Caudate nucleus (tissue), 63 donors: ENCODE measurements at places on chromosomes 13 and 19.

DNA sequence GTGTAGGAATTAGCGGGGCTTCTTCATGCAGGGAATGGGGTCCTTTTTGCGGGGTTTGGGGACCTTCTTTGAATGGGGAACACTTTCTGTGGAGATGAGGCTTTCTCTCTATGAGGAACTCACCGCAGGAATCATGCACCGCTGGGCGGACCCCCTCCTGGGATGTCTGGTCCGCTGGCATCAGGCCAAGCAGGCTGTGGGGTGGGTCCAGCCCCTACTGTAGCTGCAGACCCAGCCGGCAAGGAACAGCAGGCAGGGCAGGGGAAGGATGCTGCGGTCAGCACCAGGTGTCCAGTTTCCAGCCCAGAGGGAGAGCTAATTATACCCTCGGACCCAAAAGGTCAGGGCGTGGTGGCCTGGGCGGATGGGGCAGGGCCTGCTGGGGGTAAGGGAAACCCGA is 1.8 kb downstream of the MYBPC2 start:
- DNase-seq = no peak

DNA sequence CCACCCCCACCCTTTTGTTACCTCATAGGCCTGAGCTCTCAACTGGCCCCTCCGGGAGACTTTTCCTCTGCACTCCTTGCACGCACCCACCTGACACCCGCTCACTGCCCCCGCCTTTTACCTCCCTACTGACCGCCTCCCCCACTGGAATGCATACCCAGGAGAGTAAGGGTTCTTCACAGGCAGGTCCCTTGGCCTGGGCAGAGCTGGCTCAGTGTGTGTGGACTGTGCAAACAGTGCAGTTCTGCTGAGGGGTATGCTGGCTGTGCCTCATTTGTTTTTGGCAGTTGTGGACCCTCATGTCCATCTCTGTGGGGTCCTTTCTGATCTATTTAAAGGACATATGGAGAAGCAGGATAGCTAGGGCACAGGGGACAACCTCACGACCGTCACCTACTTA is 5.0 kb downstream of the ZSCAN18 start:
- no peak for DNase-seq

DNA sequence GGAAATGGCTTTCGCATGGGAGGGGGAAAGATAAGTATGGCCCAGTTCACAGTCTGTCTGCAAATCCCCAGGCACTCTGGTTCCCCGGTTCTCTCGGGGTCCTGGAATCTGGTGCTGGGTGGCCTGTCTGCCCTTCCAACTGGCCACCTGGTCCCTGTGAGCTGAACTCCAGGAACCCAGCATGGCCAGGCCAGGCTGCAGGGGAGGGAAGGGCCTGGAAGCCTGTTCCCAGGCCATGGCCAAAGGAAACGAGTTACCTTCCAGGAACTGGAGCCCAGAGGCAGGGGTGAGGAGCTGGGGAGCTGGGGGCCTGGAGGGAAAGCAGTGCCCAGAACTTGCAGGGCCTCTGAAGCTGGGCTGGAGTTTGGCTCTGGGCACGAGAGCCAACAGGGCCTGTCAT is 19.1 kb upstream of the PNMA8C start:
- DNase-seq = no peak

DNA sequence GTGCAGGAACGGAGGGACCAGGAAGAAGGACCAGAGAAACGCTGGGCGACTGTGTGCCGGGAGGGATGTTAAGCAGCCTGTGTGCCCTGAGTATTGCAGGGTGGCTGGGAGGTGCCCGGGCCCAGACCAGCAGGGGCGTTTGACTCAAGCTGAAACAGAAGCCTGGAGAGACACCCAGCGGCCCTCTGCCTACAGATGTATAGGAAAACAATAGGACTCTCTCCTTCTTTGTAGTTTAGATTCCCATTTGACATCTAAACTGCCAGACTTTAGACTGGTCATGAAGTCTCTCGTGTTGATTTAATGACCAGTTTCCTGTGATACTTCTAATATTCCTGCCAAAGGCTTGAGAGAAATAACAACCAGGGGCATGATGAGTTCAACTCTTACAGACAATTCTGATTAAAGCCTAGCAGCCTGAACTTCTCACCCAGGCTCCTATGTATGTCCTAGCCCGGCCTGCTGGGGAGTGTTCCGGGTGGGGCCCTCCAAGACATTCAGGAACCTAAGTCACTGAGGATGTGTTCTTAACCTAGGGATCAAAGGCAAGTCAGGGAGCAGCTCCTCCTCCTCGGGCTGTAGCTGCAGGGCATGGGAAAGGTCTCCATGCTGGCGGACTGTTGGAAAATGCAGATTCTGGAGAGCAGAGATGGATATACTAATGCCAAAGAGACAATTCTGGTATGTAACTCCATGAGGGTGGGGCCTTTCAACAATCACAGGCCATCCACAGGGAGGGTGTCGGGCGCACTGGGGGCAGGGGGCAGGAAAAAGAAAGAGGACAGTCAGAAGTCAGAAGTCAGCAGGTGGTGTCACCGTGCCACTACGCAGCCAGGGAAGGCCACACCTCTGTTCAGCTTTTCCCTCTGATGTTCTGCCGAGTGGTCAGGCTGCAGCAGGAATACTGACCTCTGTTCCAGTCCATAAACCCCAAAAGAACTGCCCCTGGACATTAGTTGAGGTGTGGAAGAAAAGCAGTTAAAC is 131.8 kb downstream of the STARD13 start:
- DNase-seq = no peak
